Hindlimb muscle (tissue), 1 donor: ENCODE measurements at places on chromosomes 5 and 9. TPM values are rescaled to one million over a fixed set of nuclear protein-coding genes. Genes with fewer than 3 reads are reported as not detected.

CCDC152 gene
- polyA plus RNA-seq = 3.8 TPM

PPP3R2 gene
- polyA plus RNA-seq = not detected

SLC6A18 gene
- not detected for polyA plus RNA-seq

PGM5 gene
- polyA plus RNA-seq = 61.6 TPM

ADAMTS19 gene
- 15.1 TPM for polyA plus RNA-seq

SPEF2 gene
- polyA plus RNA-seq = 6.6 TPM

BSPRY gene
- polyA plus RNA-seq = 0.52 TPM

SEMA5A gene
- polyA plus RNA-seq = 27.5 TPM

SPATA31D4 gene
- polyA plus RNA-seq = not detected

GRIA1 gene
- polyA plus RNA-seq = 0.28 TPM

TAL2 gene
- 18.6 TPM for polyA plus RNA-seq

CATSPER3 gene
- polyA plus RNA-seq = 0.93 TPM

HK3 gene
- polyA plus RNA-seq = 1.4 TPM

MEGF9 gene
- polyA plus RNA-seq = 6.9 TPM

ECSCR gene
- 29.6 TPM for polyA plus RNA-seq

ADAMTS13 gene
- polyA plus RNA-seq = 10.4 TPM

IRGM gene
- 0.35 TPM for polyA plus RNA-seq

CCL19 gene
- not detected for polyA plus RNA-seq

PARP8 gene
- polyA plus RNA-seq = 13.2 TPM
